ENCODE measurements at places on chromosomes 2 and 18. TPM values are rescaled to one million over a fixed set of nuclear protein-coding genes. Genes with fewer than 3 reads are reported as not detected.

Gene ELOA2
- total RNA-seq: not detected

Gene COLEC12
- not detected for total RNA-seq

Gene HES6
- total RNA-seq: 1.6 TPM

Gene G6PC2
- total RNA-seq: not detected

GRCh38 chr18:12043811-12044210 is 49.8 kb upstream of the ANKRD62 start:
- peaks cover 24% of the 10 kb centered on the region for H3K4me1 ChIP-seq
- no peak overlapping the region for H3K4me3 ChIP-seq
- H3K27ac ChIP-seq: no peak overlapping the region
- no peak for DNase-seq

DNA sequence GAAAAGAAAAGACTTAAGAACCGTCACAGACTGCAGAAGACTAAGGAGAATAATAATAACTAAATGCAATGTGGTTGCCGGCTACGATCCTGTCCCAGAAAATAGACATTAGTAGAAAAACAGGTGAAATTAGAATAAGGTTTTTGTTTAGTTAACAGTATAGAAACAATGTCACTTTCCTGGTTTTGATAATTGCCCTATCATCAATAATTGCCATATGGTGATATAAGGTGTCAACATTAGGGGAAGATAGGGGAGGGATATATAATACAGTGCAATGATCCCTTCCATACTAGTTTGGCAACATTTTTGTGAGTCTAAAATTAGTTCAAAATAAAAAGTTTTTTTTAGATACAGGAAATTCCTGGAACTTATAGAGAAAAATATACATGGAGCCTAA is 144.8 kb downstream of the SATB2 start:
- H3K36me3 ChIP-seq: no peaks in the 10 kb centered on the region
- no peaks in the 10 kb centered on the region for H3K4me1 ChIP-seq
- peaks cover 6% of the 10 kb centered on the region for H3K27me3 ChIP-seq
- DNase-seq: no peak
- no peak overlapping the region for H3K4me3 ChIP-seq

GRCh38 chr2:223084873-223085272 is 32.9 kb downstream of the KCNE4 start:
- no peak overlapping the region for H3K4me3 ChIP-seq
- DNase-seq: no peak
- no peaks in the 10 kb centered on the region for H3K4me1 ChIP-seq
- H3K27me3 ChIP-seq: peaks cover 7% of the 10 kb centered on the region
- no peaks in the 10 kb centered on the region for H3K36me3 ChIP-seq

DNA sequence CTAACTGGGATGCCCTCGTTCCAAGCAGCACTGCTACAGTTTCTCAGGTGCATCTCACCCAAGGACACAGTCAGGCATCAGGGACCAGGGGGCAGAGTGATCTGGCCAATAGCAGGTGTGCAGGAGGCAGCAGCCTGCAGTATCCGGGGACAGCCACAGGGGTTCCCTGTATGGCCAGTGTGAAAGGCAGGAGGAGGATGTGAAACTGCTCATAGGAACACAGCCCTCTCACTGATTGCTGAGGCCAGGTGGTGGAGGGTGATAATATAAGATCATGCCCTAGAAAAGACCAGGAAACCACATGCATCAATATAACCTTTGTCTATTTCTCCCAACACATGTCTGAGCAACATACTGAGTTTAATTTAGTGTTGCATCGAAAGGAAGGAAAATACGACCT is 112.7 kb upstream of the TACR1 start:
- no peaks in the 10 kb centered on the region for H3K4me1 ChIP-seq
- H3K36me3 ChIP-seq: no peaks in the 10 kb centered on the region
- no peak for DNase-seq
- H3K27ac ChIP-seq: no peak overlapping the region
- H3K4me3 ChIP-seq: no peak overlapping the region
- no peaks in the 10 kb centered on the region for H3K27me3 ChIP-seq

All from activated T-cell treated with anti-CD3 and anti-CD28 coated beads, Interleukin-2, amount 50 U/mL, for 72 hours (primary cell).